Gastrocnemius medialis (tissue), 4 donors: ENCODE measurements at places on chromosomes 7 and 10. TPM values are rescaled to one million over a fixed set of nuclear protein-coding genes. Genes with fewer than 3 reads are reported as not detected.

CARD11 gene
- not detected for total RNA-seq

- no peak for DNase-seq
Observed at GRCh38 chr7:38283107-38283506, 9.7 kb upstream of the TARP start.

DNA sequence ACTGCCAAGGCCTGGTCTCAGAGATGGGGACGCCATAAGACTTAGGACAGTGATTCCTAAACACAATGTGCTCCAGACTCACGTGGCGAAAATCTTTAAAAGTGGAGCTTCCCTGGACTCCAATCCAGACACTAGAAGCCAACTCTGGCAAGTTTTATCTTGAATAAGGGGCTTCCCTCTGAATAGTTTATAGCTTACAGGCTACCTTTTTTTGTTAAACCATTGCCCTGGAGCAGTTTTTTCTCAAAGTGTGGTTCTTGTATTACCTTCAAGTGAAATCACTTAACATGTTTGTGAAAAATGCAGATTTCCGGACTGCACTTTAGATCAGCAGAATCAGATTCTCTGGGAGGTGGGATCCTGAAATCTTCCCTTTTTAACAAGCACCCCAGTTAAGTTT lies 171.7 kb upstream of the PHF14 start:
- DNase-seq, result no peak

BICC1 gene
- total RNA-seq, result 4.7 TPM

DNA sequence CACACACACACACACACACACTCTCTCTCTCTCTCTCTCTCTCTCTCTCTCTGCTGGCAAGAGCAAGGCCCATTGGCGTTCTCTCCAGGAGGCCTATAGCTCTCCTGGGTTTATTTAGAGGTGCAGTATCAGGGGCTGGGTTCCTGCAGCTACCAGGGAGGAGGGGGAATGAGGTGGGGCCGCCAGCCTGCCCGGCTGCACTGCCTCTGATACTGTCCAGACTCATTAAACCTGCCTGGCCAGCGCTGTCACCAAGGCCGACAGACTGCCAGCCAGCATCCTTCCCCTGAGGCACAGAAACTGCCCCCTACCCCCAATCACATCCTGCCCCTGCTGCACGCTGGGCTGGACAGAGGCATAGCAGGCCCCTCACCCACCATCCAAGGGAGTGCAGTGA lies 4.3 kb downstream of the PRRT4 start:
- no peak for DNase-seq

DNA sequence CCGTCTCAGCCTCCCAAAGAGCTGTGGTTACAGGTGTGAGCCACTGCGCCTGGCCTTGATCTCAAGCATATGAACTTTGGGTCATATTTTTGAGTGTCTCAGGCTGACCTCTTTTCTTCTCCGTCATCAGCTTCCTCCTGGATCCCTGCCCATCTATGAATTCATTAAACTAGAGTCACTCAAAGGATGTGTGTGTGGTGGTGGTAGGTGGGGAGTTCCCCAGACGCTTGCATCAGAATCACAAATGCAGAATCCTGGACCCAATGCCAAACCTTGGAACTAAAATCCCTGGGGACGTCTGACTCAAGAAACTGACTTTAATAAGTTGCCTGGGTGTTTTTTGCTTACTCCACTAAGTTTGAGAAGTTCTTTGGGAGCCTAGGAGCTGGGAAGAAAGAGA lies 6.7 kb upstream of the CREB5 start:
- no peak for DNase-seq

UPK3BL2 gene
- 1.6 TPM for total RNA-seq

DNA sequence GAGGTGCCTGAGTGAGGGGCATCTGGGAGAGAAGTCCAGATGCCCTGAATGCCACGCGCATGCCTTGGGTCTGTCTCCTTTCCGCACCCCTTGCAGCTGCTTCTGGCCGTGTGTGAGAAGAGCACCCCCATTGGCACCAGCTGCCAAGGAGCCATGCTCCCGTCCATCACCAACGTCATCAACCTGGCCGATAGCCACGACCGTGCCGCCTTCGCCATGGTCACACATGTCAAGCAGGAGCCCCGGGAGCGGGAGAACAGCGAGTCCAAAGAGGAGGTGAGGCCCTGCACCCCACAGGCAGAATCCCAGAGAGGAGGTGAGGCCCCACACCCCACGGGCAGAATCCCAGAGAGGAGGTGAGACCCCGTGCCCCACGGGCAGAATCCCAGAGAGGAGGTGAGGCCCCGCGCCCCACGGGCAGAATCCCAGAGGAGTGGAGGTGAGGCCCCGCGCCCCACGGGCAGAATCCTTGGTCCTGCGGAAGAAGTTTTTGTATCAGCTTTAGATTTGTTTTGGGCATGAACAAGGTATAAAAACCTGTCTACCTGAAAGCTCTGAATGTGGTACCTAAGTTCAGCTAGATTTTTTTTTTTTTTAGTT lies 91.8 kb downstream of the TRRAP start:
- no peak for DNase-seq

DNA sequence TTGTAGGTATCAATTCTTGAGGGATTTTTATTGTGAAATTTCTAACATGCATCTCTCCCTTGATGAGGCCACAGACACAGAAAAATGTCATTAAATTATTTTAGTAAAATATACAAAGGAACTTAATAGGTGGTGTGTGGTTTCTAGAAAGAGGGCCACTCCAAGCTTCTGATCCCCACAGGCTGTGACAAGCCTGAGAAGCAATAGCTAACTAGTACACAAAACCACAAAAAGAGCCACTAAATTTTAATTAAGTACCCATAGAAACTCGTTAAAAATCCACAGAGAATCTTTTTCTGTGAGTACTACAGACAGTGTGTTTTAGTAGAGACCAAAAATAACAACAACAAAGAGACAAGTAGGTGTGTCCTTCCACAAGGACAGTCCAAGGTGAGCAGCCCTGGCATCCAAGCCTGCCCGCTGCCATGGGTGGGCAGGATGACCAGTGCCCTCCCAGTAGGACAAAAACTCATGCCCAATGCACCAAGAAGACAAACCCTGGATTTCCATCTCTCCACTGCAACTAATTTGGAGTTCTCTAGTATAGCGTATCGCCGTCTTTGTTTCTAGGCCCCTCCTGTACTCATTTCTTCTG lies 81.0 kb downstream of the RNF216 start:
- no peak for DNase-seq

- DNase-seq, result no peak
Observed at GRCh38 chr10:13809427-13809826, 222.7 kb downstream of the PRPF18 start.

GRCh38 chr10:86086418-86086817 lies 280.2 kb downstream of the GRID1 start:
- DNase-seq, result no peak

- DNase-seq, result no peak
Observed at GRCh38 chr7:77382532-77382931, 33.6 kb downstream of the GSAP start.

- DNase-seq, result no peak
Observed at GRCh38 chr7:36810032-36810431, 85.7 kb upstream of the AOAH start.

IFIT1B gene
- total RNA-seq, result not detected

DNA sequence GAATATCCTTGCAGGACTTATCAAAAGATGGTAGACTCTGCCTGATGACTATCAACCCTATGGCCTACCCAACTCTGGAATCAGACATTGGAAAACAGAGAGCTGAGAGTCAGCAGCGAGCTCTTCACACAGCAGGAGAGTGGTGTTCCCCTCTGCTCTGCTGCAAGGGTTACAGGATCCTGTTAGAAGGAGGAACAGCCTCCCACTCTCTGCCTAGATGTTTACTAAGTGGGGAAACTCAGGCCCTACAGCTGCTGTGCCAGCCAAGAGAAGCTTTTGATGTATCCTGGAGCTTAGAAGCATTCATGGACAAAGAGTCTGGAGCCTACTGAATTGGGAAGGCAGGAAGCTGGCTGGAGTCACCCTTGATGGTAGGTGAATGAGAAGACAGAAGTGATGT lies 104.6 kb downstream of the ABLIM1 start:
- no peak for DNase-seq

TMEM213 gene
- not detected for total RNA-seq

- no peak for DNase-seq
Observed at GRCh38 chr7:77216181-77216845, 16.7 kb upstream of the FGL2 start.

GRCh38 chr10:16866541-16867275 lies 49.5 kb upstream of the RSU1 start:
- no peak for DNase-seq

GRCh38 chr10:97673736-97674525 lies 13.1 kb downstream of the AVPI1 start:
- DNase-seq, result no peak

DNA sequence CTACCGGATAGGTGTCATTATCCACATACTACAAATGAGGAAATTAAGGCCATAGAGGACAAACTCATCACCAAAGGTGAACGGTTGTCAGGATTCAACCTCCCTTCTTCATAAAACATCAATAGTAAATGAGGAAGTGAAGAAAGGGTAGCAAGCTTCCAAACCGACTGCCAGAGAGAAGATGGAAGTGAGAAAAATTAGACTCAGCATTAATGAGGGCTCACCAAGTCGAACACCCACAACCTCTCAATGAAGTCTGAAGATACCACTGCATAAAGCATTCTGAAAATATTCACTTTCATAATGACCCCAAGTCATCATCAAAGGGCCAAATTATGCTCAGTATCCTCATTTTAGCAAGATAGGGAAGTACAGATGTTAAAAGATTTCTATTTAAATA lies 29.6 kb downstream of the ABCB4 start:
- DNase-seq, result no peak

- DNase-seq, result no peak
Observed at GRCh38 chr7:2520761-2521290, 1.3 kb downstream of the LFNG start.

- DNase-seq, result no peak
Observed at GRCh38 chr10:28959850-28960501, 282.7 kb downstream of the BAMBI start.

DNA sequence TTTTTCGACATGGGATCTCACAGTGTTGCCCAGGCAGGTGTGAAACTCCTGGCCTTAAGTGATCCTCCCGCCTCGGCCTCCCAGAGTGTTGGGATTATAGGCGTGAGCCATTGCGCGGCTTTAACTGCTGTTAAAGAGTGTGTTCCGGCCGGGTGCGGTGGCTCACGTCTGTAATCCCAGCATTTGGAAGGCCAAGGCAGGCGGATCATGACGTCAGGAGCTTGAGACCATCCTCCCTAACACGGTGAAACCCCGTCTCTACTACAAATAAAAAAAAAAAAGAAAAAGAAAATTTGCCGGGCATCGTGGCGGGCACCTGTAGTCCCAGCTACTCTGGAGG lies 1.1 kb downstream of the RABGEF1 start:
- no peak for DNase-seq

GRCh38 chr10:130360826-130361311 lies 224.7 kb downstream of the GLRX3 start:
- DNase-seq, result no peak

GRCh38 chr7:6652446-6653011 lies 15.4 kb downstream of the ZNF316 start:
- no peak for DNase-seq

GRCh38 chr10:78560341-78560688 lies 508.5 kb upstream of the ZMIZ1 start:
- no peak for DNase-seq

SUMF2 gene
- 30.8 TPM for total RNA-seq

TUBB8 gene
- not detected for total RNA-seq

DNA sequence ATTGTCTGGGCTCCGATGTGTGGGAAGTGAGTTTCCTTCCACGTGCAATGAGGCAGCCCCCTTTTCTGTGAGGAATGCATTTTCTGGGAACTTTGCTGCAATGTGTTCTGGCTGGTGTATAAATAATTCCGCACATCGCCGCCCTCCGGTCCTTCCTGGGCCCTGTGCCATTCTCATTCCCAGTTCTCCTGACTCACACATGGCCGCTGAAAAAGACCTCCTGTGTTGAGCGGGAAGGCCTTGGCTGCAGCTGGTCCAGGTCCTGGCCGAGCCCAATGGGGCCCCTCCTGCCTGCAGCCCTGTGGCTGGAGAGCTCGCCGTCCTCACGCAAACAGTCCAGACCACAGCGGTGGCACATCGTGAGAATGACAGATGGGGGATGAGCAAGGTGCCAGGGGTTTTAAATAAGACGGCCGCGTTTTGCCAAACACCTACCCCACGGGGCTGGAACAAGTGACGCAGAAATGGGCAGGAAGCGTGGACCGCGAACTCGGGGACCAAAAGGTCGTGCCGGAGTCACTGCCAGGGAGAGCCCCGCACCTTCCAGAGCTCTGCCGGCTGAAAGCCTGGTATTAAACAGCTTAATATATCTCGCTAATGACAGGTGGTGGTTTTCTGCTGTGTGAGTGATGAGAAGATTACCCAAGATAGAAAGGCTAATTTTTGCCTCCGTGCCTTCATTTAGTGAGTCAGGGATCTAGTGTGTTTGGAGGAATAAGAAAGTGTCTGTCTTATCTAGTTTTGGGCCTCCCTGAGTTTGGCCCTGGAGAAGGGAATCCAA lies 37.0 kb downstream of the FAM20C start:
- DNase-seq, result peak; percentile 56

NRCAM gene
- 0.23 TPM for total RNA-seq

GRCh38 chr10:2936816-2937215 lies 130.5 kb upstream of the PFKP start:
- DNase-seq, result no peak

DNA sequence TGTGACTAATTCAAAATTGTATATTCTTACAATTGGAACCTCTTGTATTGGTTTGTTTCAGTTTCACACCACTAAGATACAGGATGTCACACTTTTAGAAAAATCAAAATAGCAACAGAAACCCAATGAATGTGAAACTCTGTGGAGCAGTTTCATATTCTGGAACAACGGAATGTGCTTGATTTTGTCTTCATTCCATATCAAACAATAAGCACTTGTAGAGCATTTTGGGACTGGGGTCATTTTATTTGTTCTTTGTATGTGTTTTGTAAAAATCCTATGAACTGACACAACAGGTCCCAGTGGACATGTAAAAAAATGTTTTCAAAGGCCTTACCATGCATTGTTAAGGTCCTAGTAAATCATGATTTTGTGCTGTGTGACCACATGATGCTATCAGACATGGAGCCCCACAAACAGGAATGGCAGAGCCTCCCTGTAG lies 123.1 kb downstream of the DKK1 start:
- DNase-seq, result no peak

DNA sequence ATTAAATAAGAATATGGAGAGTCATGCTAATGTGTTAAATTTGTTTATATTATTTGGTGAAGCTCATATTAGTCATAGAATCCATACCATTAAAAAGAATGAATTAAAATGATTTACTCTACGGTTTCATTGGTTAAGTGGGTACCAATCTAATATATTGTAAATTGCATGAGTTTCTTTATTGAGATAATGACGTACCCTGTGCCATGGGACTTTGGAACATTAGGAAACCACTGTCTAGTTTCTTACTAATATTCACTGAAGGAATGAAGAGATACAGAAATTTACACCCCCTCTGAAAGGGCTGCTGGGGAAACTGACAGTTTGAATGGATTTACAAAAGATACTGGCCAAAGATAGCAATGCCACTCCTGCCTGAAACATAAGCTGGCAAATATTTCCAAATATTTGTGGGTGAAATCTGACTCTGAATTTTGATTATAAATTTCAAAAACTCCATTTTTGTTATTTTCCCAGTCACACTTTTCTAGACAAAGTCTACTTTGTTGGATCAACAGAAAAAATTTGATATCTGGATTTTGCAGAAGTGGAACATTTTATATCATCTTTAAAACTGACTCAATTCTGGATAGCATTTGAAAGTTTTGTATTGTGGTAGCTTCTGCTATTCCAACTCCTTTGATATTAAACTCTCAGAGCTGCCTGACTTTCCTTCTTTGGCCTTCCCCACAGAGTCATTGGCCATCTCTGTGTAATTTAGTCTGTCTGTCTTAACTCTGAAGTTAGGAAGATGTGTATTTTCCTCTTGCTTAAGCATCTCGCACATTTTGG lies 22.3 kb downstream of the MDFIC start:
- DNase-seq, result no peak

GRCh38 chr10:115979576-115979975 lies 293.4 kb downstream of the GFRA1 start:
- DNase-seq, result no peak
